Tibial nerve (tissue), 4 donors: ENCODE measurements at places on chromosomes 11 and 22.

- DNase-seq: no peak
Measured at GRCh38 chr22:49564054-49564453, 263.6 kb downstream of the BRD1 start.

GRCh38 chr22:48084041-48084728, 1321.7 kb downstream of the TBC1D22A start:
- no peak for DNase-seq

DNA sequence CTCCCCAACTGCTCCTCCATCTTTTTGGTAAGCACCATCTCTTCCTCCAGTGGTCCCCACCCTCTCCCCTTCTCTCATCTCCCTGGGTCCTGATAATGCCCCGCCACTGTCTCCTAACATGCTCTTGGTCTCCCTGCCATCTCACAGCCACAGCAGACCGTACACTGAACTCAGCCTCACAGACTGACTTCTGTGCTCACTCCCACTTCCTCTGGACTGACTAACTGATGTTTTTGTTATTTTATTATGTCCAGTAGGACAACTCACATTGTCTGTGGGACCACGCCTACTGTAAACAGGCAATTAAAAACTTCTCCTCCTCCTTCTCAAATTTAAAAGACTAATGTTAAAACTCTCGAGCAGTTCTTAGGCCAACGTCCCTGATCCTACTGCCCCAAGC, 2.6 kb upstream of the GNAZ start:
- DNase-seq: no peak

- DNase-seq: no peak
Measured at GRCh38 chr11:100624346-100624745, 62.7 kb upstream of the ARHGAP42 start.

GRCh38 chr11:6360183-6360582, 30.1 kb upstream of the SMPD1 start:
- no peak for DNase-seq

- DNase-seq: no peak
Measured at GRCh38 chr22:31269892-31270579, 22.3 kb downstream of the PIK3IP1 start.

DNA sequence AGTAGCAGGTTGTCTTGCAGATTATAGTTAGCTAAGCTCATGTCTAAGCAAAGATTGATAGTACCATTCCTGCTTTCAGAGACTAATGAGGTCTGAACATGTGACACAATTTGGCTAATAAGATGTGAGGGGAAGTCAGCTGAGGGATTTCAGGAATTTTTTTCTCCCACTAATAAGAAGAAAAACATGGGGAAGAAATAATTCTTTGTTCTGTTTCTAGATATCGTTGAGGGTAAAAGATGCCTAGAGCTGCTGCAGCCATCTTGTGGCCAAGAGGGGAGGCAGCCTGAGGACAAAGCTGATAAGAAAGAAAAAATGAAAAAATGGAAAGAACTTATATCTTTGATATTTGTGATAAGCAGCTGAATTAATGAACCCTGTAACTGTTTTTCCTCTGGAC, 1334.4 kb downstream of the LRRC4C start:
- DNase-seq: no peak

DNA sequence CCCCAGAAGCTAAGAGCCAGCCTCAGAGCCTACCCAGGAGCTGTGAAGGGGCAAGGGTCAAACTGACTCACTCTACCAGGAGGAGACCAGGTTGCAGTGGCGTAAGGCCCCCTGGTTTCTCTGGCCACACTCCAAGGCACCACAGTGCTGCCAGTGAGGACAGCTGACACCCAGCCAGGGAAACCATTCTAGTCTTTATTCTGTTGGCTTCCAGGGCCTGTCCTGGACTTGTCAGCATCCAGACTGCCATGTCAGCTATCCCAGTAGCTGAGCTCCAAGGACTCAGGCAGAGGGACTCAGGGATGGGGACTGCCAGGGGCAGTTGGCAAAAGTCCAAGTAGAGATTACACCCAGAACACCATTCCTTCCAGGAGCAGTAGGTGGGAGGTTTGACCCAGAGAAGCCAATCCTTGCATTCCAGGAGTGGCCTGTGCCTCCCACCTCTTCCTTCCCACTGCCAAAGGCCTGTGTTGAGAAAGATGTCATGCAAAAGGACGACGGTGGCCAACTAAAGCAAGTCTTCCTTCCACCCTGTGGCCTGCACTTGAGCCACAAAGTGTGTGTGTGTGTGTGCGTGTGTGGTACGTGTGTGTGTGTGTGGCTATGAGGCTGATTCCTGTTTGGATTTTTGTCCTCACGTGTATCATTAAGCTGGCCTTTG, 3.6 kb upstream of the MAPK8IP1 start:
- no peak for DNase-seq

- DNase-seq: no peak
Measured at GRCh38 chr22:33542722-33543121, 377.6 kb downstream of the LARGE1 start.

DNA sequence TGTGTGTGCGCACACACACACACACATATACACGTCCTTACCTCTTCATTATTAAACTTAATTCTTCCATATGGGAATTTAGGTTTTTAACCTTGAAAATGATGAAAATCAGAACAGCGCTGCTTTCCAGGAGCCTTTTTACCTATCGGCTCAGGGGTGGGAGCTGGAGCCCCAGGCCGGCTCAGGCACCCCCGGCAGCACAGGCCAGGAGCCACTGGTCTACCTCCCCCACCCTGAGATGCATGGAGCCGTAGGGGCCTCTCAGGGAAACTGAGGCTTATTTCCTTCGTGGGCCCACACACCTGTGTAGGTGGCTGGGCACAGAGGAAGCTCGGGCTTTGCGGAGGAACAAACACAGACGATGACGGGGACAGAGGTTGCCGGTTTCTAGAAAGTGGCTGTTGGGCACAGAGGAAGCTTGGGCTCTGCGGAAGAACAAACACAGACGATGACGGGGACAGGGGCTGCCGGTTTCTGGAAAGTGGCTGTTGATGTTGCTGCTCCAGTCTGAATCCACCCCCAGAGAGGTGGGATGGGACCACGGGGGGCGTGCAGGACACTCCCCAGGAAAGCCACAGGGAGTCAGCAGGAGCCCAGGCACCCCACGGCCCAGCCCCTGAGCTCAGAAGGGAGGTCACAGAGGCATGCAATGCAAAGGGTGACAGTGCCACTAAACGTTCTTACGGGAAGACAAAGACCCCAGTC, 149.4 kb downstream of the BRD1 start:
- DNase-seq: no peak

DNA sequence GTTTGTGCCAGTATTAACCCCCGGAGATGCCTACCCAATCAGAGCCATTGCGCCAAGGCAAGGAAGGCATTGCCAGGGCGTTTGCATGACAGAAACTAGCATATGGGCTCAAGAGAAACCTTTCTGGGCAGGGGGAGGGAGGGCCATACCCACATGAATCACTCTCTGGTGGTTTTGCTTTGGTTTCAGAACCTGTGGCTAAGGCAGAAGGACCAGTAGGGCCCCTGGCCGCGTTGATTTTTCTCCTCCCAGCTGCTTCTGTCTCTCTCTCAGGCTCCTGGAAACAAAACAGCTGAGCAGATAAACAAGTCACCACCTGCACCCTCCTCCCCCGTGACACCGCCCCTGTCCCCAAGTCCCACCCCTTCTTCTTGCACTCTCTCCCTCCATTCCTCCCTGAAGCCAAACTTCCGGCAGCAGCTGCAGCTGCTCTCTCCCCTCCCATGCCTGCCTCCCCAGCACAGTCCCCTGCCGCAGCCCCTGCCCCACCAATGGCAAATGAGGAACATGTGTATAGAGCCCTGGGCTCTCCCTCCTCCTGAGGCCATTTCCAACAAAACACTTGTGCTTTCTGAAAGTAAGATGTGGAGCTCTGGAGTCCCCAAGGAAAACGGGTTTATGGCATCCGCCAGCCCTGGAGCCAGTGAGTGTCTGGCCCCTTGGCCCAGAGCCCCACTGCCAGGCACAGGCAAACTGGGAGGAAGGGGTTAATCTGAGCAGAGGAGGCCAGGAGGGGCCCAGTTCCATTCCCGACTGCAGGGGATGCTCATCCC, 39.0 kb upstream of the ADA2 start:
- DNase-seq: no peak

- DNase-seq: no peak
Measured at GRCh38 chr11:85269109-85269508, 358.0 kb downstream of the DLG2 start.

- DNase-seq: no peak
Measured at GRCh38 chr11:71208011-71208774, 44.2 kb downstream of the SHANK2 start.

DNA sequence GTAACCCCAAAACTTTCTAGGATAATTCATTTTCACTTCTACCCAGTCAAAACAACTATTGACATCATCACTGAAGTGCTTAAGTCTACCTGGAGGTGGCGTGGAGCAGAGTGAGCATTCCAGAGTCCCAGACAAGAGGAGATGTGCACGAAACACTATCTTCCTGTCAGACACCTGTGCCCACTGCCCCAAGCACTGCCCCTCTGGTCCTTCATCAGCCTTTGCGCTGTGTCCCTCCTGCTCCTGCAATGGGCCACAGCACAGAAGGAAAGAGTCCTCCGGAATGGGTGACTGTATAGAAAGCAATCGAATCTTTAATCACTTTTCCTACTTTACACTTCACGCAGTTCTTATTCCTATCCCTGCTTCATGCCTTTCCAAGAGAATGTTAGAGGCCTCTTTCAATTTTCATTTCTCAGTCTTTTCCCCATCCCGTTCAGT, 512 bp upstream of the GRIA4 start:
- DNase-seq: no peak

GRCh38 chr11:119539583-119539982, 116.6 kb upstream of the THY1 start:
- no peak for DNase-seq

- DNase-seq: no peak
Measured at GRCh38 chr11:76244316-76244851, 38.1 kb upstream of the WNT11 start.

DNA sequence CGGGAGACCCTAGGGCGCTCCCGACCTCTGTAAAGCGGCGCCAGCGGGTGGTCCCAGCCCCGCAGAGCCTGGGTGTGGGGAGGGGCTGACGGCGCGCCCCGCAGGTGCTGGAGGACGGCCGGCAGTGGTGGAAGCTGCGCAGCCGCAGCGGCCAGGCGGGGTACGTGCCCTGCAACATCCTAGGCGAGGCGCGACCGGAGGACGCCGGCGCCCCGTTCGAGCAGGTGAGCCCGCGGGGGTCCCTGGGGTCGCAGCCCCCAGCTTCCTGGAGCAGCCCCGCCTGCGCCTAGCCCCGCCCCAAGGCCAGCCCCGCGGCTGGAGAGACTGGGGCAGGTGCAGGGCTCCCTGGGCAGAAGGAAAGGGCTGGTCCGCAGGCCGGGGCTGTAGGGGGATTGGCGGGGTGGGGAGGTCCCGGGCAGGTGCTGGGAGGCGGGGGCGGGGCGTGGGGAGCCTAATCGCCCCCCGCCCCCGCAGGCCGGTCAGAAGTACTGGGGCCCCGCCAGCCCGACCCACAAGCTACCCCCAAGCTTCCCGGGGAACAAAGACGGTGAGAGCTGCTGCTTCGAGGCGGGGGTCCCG, 19.7 kb downstream of the EPS8L2 start:
- DNase-seq: no peak

DNA sequence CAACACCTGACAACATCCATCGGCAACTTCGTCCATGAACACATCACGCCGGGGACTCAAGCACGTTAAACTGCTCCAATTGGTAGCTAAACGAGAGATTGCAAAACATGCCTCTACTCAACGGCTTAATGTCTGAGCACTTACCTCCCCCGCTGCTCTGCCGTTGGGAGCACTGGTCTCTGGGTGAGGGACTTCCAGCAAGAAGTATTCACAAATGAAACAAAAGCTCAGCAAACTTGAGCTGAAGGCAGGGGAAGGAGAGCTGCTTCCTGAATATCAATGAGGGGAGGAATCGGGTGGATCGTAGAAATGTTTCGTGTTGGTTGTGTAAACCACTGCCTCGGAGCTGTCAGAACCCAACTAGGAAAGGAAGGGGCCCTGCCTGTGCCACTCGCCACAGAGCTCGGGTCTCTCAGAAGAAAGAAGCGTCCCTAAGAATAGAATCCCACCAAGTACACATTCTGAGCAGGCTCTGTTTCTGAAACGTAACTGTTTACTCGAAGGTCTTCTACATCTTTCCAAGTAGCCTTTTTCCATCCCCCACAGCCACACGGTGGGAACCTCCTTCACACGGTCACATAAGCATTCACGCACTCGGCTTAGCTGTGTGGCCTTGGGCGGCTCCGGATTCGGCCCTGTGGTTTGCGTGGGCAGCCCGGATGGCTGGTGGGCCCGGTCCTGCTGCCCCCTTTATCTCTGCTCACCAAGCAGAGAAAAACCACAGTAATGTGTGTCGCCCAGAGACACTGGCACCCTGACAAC, at the start of gene MLC1:
MLC1 (minus strand) TSS at position 216 of the 762 bp plus-strand sequence. CDS start 524 bp downstream, outside the sequence.
- no peak for DNase-seq

DNA sequence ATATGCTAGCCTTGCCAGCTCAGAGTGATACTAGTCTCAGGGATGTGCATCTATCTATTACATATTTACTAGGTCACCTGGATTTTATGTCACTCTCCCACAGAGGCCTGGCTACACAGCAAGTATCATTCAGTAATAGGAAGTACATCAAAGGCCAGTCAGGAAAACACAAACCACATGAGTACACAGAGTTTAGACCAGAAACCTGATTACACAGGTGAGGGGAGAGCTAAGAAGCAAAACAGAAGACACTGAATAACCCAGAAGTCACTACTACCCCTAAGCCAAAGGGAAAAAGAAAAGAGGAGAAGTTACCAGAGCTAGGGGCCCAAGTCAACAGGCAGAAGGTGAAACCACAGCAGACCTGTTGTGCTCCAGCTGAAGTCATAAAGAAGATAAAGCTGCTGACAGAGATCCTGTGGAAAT, 13.3 kb downstream of the LPXN start:
- DNase-seq: no peak
